CD8-positive, alpha-beta T cell (primary cell): ENCODE measurements at places on chromosomes 11 and 22.

GRCh38 chr22:48076008-48076407, 1313.6 kb downstream of the TBC1D22A start:
- no peak for DNase-seq

GRCh38 chr11:64591257-64592233, 525 bp downstream of the SLC22A12 start:
- DNase-seq: no peak

GRCh38 chr11:78037056-78037455, 14.0 kb upstream of the KCTD14 start:
- DNase-seq: no peak

DNA sequence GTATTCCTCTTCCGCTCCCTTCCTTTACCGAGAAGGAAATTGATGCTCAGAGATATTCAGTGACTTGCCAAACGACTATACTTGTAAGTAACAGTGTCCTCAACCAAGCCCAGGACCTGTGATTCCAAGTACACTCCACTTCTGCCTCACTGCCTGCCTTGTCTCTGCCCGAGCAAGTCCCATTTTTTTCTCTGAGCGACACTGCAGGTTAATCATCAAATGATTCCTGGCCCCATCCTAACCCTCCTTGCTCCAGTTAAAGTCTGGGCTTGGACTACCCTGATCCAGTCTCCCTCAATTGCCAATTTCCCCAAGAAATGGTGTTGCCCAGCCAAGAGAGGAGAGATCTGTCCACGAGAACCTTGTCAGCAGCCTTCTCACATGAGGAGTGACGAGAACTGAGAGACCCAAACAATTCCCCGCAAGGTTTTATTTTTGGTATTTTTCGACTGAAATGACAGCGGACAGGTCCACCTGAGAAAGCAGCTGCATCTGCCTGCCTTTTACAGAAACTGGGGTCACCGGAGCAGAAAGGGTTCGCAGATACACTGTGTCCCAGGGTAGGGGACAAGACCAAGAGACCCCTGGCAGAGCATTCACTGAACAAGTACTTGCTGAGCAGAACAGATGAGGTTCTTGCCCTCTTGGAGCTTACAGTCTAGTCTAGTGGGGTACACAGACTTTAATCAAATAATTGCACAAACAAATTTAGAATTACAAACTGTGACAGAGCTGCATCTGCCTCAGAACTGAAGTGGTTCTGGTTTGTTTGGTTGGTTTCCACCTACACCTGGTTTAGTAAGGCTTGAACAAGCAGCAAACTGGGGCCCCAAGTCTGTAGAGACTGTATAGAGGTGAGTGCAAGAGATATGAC, 11.4 kb downstream of the POU2AF1 start:
- DNase-seq: no peak

- no peak for DNase-seq
Observed at GRCh38 chr22:37752189-37753087, 55.3 kb upstream of the GCAT start.

DNA sequence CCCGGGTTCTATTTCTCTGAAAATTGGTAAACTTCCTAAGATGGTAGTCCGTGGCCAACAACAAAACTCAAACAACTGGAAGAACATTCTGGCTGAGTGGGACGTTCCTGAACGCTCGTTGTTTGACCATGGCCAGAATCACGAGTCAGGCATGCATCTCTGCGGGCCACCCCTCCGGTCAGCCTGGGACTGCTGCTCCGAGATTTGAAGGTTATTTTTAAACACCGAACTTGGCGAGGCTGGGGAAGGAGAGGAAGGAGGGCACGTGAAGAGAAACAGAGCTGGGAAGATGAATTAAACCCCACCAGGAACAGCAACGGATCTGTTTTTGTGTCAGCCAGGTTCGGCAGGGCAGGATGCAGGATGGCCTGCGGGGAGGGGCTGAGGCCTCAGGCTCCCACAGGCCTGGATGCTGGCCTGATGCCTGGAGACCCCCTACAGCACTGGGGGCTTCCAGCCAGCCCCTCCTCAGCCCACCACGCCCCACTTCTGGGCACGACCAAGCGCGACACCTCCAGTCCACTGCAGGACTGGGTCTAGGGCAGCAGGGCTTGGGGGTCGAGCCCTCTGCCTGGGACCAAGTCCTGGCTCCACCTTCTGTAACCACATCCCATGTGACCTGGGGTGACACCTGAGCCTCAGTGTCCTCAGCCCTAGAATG, 5.1 kb downstream of the SHISAL1 start:
- no peak for DNase-seq

- DNase-seq: no peak
Observed at GRCh38 chr11:130441719-130442118, 6.7 kb upstream of the ADAMTS15 start.

- no peak for DNase-seq
Observed at GRCh38 chr11:12278766-12279671, 98.4 kb upstream of the PARVA start.

- no peak for DNase-seq
Observed at GRCh38 chr22:37634417-37634924, 5.0 kb upstream of the SH3BP1 start.

DNA sequence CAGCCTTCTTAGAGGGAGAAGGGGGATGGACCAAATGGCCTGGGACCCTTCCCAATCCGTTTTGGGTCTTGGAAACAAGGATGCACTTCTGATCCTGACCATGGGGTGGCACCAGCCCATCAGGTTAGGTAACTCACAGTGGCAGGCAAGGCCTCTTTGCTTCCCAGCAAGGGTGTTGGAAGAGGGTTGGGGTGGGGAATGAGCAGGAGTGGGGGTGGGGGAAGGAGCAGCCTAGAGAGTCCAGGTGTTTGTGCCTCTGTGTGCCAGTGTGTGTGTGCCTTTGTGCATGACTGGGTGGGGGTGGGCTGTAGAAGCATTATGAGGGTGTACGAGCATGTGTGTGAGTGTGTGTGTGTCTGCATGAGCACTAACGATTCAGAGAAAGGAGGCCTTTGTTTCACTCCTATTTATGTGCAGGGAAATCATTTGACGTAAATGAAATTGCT, 213.1 kb downstream of the INSC start:
- DNase-seq: no peak

DNA sequence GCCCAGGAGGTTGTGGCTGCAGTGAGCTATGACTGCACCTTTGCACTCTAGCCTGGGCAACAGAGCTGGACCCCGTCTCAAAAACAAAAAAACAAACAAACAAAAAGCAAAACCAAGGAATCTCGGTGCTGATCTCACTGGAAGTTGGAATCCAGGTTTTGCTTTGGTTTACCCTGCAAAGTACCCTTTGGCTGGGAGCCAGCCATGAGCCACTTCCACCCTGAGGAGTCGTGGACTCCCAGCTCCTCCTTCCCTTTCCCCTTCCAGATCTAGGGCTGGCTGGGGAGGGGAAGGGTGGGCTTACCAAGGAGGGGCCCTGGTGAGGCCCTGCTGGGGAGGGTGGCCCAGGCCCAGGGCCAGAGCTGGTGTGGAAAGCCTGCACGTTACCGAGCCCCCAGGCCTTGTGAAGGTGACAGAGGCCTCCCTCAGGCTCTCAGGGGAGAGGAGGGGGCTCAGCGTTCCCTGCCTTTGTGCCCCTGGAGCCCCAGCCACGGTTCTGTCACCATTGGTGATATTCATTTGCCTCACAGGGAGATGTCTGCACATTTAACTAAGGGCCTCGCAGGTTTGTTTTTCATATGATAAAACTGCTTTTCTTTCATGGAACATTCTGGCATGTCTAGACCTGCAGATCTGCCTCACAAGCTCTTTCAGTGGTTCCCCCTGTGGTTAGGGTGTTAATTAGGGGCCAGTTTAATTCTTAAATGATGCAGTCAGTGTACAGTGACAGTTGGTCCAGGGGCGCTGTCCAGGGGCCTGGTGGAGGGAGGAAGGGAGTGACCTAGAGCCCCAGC, 29.0 kb downstream of the FBLN1 start:
- DNase-seq: no peak

DNA sequence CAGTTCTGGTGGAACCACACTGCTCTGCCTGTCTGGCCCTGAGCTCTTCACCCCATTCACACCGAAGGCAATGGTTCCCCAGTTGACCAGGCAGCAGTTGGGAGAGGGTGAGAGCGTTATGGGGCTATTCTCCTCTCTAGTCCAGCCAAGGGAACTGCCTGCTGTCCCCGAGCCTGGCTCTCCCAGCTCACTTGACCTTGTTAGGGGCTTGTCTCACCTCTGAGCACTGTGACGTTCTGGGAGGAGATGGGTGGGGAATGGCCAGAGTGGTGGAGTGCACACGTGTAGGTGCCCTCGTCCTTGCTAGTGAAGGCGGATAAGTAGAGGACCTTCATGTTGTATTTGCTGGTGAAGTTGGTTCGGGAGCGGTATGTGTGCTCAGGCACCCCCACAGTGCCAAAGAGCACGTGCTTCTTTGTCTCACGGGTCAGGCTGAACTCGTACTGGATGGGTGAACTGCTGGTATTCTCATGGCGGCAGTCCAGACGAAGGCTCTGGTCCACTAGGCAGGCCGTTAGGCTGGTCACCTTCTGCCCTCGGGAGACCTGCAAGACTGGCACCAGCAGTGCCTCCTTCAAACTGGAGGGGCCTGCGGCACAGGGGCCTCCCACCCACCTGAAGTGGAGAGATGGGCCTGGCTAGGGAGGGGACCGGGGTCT, 3.0 kb downstream of the THY1 start:
- no peak for DNase-seq

DNA sequence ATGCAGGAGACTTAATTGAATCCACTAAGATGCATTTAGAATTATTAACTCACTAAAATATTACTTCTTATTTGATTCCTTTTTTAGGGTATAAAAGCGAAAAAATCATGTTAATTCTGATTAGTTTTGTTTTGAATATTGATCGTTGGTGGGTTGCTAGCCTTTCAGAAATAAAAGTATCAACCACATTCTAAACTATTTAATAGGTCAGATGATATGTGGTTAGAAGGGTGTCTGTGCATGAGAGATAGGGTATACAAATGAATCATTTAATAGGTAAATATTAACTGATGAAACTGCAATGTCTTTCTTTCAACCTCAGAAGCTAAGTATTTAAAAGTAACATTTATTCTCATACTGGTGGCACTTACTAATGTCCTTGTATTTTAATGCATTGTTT, 515.1 kb downstream of the CNTN5 start:
- DNase-seq: no peak

DNA sequence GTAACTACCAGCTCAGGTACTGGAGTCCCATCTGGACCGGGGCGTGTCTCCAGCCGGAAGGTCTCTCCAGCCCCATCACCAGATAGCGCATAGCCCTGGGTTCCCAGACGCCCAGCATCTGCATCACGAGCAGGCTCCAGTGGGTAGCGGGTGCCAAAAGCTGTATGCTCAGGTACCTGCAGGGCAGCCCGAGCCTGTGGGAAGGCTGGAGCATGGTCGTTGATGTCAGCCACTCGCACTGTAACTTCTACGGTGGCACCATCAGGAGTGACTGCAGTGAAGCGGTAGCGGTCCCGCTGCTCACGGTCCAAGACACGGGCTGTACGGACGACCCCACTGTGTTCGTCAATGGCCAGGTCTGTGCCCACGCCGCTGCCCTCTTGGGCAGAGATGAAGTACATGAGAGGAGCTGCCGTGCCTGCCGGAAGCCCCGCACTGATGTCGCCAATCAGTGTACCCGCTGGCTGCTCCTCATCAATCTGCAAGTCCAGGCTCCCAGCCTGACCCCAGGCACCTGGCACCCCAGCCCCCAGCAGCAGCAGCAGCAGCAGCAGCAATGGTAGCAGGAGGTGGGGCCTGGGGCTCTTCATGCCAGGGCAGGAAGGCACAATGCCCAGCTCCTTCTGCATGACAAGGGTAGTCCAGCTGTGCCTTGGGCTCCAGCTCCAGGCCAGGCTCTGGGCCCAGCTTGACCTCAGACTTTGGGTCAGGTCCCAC, 14.5 kb downstream of the DCHS1 start:
- no peak for DNase-seq

DNA sequence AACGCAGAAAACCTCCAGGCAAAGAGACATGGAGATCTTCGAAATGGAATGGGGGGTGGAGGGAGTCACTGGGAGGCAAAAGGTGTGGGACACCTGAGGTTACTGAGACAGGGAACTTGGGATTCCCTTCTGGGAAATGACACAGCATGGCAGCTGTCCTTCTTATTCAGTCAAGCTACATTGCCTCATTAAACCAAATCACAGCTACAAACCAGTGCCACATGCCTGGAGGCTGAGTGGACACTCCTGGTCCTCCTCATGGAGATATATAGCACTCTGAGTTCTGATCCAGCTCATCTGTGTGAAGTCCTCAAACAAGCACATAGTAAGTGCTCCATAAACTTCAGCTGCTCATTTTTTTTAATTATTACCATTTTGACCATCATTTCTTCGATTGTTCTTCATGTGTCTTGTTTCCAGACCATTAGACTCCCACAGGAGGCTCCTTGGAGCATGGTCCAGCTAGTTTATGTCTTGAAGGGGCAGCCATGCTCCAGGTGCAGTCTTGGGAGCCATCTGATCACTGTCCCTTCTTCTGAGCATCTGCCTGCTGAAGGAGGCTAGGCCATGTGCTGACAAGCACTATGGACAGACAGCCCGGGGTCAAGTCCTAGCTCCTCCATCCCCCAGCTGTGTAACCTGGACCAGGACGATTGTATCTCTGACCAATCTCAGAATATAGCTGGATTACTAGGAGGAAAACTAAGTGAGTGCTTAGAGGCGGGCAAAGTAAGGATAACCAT, 9.7 kb upstream of the FXYD2 start:
- DNase-seq: no peak
